ENCODE measurements at places on chromosomes 3 and 15.

DNA sequence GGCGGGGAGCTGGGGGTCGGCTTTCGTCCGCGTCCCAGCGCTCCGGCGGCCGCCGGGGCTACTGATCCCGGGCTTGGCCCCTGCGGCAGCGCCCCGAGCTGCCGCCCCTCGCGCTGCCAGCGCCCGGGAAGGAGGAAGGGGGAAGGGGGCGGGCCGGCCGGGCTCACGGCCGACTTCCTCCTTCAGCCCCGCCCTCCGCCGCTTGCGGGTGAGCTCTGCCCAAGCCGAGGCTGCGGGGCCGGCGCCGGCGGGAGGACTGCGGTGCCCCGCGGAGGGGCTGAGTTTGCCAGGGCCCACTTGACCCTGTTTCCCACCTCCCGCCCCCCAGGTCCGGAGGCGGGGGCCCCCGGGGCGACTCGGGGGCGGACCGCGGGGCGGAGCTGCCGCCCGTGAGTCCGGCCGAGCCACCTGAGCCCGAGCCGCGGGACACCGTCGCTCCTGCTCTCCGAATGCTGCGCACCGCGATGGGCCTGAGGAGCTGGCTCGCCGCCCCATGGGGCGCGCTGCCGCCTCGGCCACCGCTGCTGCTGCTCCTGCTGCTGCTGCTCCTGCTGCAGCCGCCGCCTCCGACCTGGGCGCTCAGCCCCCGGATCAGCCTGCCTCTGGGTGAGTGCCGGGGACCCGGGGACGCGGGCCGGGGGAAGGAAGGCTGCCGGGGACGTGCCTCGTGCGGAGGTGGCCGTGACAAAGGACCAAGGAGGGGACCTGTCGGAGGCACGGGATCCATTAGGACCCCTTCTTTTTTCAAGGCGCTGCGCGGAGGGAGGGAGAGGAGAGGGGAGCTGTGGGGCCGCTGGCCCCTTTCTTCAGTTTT is at the start of gene SEMA4B:
Gene SEMA4B (plus strand): TSS at position 201 of the 814 bp plus-strand sequence. CDS start 249 bp downstream, at position 450.
- DNase-seq, result peak; percentile 76

- no peak for DNase-seq
Measured at GRCh38 chr15:60763688-60764087, 284.7 kb upstream of the ICE2 start.

DNA sequence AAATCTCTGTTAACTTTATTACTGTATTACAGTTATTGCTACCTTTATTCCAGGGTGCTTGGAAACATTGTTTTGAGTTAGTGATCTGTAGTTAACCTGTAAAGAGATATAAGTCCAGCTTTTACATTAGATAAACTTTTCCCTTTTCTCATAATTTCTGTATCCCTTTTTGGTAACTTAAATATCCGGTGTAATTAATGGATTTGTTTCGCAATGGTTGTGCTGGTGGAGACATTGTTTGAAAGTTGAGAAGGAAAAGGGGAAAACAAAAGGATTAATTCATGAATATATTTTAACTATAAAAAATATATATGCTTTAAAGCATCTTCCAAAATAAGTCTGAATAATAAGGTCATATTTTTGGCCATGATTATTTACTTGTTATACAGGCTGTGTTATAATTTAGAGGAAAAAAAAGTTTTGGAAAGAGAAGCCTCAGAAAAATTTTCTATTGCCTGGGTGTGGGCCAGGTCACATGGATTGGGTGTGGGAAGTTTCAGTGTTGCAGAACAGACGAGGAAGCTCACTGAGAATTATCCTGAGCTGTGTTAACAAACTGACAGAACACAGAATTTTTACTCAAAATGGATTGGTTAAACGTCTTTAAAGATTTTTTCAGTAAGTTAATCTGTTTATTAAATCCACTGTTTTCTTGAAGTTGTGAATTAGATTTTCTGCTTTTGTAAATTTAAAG is 27.7 kb upstream of the IL20RB start:
- DNase-seq, result no peak

- DNase-seq, result no peak
Measured at GRCh38 chr3:65334045-65334665, 646.4 kb upstream of the ADAMTS9 start.

DNA sequence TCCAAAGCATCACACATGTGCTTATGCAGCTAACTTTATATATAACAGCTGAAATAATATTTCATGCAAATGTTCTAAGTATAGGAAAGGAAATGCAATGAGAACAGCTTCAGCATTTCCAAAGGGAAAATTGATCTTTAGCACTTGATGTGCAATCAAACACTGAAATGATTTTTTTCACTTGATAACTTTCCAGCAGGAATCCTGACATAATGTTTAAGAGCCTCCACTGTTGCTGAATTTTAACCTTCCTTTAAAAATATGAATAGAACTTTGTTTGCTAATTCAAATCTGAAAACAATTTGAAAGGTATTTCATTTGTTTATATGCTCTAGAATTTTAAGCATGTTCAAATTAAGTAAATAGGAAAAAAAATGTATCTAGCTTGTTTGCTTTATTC is 96.9 kb upstream of the STRIT1 start:
- no peak for DNase-seq

- DNase-seq, result no peak
Measured at GRCh38 chr15:73320619-73321180, 48.1 kb downstream of the HCN4 start.

DNA sequence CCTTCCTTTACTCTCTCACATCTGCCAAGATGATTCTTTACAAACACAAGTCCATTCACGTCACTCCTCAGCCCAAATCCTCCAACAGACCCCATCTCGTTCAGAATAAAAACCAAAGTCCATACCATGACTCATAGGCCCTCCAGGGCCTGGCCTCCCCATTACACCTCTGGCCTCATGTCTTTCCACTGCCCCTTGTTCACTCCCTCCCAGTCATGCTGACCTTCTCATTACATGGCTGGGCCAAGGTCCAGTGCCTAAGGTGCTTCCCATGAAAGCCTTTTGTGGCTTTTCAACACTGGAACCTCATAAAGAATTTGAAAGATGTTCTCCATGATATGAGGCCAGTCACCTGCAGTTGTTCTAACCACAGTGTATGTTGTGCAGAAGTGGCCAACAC is 44.5 kb downstream of the NEK10 start:
- DNase-seq, result no peak

DNA sequence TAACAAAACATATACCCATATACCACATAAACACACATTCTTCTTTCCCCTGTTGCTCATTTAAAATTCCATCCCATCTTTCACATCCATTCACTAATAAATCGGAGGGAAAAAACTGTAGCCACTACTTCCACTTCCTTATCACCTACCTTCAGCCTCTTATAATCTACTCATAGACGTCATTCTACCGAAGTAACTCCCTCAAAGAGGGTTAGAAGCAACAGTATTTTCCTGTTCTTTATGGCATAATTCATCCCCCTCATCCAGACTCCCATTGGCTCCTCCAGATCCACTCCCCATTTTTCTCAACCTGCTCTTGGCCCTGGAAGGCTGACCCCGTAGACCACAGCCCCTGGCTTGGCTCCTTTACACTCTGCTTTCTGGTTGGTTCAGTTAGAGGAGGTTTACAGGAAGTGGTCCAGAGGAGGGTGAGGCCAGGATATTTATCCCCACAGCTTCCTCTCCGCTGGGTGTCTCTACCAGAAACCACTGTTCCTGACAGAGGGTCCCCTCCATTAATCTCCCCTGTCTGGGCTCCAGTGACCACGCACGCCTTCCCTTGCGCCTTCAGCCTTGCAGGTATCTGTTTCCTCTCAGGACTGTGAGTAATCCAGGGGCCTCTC is 46.3 kb downstream of the FMN1 start:
- no peak for DNase-seq

Data from CD4-positive, alpha-beta T cell treated with Interferon alpha-2 for 1 hour (primary cell).